ENCODE measurements at places on chromosomes 2 and 18.

DNA sequence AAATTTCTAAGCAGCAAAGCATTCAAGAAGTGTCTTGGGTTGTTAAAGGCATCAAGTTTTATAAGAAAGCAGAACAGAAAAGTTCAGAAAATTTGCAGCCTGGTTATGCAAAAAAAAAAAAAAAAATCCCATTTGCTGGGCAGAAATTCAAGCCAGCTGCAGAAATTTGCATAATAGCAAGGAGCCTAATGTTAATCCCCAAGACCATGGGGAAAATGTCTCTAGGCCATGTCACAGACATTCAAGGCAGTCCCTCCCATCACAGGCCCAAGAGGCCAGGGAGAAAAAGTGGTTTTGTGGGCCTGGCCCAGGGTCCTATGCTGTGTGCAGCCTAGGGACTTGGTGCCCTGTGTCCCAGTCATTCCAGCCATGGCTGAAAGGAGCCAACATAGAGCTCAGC is 269.0 kb upstream of the SLC39A10 start:
- no peak for DNase-seq

- DNase-seq: no peak
These were observed 47.0 kb downstream of the EVA1A start for GRCh38 chr2:75513616-75514170.

DNA sequence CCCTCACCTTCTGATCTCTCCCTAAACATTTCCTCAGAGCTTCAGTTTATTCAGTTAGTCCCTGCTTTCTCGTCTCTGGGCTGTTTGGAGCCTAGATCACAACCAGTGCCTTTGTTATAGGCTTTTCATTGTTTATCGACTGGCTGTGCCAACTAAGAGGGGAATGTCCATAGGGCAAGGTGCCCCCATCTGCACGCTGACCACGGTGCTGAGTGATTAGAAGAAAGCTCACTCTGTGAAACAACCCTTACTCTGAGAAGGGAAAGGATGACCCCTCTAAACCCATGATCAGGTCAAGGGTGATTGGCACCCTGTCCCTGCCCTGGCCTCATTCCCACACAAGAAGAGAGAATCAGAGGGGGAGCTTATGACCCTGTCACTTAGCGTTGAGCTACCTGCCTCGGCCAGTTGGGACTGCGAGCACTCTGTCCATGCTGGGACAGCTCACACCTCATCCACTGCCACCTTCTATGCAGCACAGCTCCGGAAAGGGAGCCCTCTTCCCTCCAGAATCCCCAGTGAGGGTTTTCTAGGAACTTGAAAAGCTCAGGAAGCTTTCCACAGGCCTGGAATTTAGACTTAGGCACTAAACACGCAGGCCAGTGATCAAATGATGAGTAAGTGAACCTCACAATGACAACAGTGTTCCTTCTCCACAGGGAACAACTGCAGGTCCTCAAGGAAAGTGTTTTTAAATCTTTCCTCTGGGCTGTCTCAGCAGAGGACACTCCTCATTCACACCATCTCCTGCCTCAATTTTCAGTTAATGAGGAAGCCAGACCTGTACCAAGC is 2.3 kb upstream of the ACTG2 start:
- DNase-seq: no peak

DNA sequence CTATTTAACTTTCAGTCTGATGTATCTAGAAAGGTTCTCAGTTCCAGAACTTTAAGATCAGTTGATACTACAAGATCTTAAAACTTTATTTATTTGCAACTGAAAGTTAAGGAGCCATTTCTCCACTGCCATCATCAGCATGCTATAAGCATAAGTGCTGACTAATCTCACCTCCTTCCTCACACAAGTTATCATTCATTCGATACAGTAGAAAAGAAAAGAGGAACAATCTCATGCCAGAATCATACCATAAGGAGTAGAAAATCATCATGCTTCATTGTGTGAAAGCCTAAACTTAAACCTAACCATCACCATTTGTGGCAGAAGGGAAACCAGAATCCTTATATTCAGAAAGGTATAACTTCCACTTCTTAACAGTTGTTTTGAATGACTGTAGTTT is 176.6 kb upstream of the NRXN1 start:
- DNase-seq: no peak

DNA sequence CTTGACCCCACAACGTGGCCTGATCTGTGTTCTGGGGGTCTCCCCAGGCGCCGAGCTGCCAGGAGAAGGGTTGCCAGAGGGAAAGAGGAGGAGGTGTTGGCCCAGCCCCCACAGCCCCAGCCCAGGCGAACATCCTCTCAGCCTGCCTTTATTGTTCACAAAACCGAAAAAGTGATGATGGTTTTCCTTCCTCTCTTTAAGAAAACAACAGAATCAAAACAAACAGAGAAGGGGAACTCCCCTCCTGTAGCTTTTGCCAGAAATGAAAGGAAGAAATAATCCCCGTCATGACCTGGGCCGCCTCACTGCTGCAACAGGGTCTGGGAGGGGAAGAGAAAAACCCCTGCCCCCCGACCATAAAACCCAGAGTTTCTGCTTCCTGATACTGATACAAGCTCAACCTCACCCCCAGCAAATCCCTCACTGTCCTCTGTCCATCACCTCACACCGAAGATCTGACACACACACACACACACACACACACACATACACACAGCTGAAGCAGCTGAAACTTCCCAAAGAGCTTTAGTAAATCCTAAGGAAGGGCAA is 52.0 kb downstream of the ZFP36L2 start:
- peak; percentile 93 for DNase-seq
